ENCODE measurements at places on chromosomes 4 and X.

DNA sequence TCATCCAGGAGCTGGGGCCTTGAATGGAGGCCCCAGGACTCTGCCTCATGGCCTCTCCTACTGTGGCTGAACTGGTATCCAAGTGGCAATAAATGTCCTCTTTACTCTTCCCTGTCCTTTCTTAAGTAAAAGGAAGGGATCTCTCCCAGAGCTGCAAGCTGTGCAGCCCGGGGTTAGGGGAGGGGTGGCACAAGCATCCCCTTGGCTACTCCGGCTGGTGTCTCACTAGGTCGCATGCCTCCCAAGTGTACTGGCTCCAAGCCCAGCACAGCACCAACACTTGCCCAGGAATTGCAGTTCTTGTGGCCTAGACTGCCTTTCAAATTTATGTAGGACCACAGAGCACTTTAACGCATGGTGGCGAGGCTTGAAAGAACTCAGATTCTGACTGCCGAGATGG lies 44.7 kb upstream of the MED14 start:
- no peaks in the 10 kb centered on the region for H3K27me3 ChIP-seq
- H3K4me1 ChIP-seq, result no peaks in the 10 kb centered on the region
- no peaks in the 10 kb centered on the region for H3K36me3 ChIP-seq
- H3K27ac ChIP-seq, result no peak overlapping the region
- H3K4me3 ChIP-seq, result no peak overlapping the region
- DNase-seq, result no peak

- H3K36me3 ChIP-seq, result no peaks in the 10 kb centered on the region
- H3K4me3 ChIP-seq, result no peak overlapping the region
- H3K27me3 ChIP-seq, result no peaks in the 10 kb centered on the region
- no peak overlapping the region for H3K27ac ChIP-seq
Measured at GRCh38 chr4:47235721-47236120, 204.4 kb downstream of the GABRB1 start.

DNA sequence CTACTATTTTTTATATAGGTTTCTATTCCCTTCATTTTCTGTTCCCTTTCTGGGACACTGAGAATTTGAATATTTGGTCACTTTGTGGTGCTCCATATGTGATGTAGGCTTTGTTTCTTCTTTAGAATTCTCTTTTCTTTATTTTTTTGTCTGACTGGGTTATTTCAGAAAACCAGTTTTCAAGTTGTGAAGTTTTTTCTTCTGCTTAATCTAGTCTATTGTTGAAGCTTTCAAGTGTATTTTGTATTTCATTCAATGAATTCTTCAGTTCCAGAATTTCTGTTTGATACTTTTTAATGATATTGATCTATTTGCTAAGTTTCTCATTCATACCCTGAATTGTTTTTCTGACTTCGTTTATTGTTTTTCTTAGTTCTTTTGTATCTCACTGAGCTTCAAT lies 96.2 kb upstream of the HAND2 start:
- no peak overlapping the region for H3K27ac ChIP-seq
- no peaks in the 10 kb centered on the region for H3K36me3 ChIP-seq
- no peak for DNase-seq
- no peaks in the 10 kb centered on the region for H3K4me1 ChIP-seq
- no peaks in the 10 kb centered on the region for H3K27me3 ChIP-seq

- no peak overlapping the region for H3K4me3 ChIP-seq
- H3K27ac ChIP-seq, result no peak overlapping the region
- H3K4me1 ChIP-seq, result no peaks in the 10 kb centered on the region
- no peak for DNase-seq
Measured at GRCh38 chr4:8847764-8848163, 23.9 kb downstream of the HMX1 start.

DNA sequence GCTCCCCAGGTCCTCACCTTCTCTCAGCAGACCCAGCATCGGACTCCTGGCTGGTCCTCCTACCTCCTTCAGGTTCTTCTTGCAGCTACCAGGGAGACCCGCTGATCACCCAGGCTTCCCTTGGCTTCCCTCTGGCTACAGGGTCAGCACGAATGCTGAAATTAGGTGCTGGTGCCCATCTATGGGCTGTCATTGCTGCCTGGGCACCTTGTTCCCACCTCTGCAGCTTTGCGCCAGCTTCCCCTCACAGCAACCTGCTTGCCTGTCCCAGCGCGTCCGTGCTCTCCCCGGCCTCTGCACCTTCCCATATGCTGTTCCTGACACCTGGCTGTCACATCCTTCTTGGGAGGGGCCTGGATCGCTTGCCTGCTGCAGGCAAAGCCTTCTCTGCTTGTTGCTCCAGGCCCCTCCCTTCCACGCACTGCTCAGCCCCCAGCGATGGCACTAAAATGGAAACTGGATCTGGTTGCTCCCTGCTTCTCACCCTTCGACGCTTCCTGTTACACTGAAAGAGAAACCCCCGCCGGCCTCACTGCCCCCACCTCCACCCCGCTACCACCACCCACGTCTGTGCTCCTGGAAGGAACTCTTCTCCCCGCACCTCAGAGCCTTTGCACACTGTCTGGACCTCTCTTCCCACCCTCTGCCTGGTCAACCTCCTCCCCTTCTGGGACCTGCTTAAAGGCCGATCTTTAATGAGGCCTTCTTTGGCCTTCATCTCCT lies 22.2 kb downstream of the C4orf50 start:
- no peaks in the 10 kb centered on the region for H3K36me3 ChIP-seq
- no peak for DNase-seq
- H3K4me3 ChIP-seq, result no peak overlapping the region
- H3K27me3 ChIP-seq, result peaks cover 22% of the 10 kb centered on the region
- no peaks in the 10 kb centered on the region for H3K4me1 ChIP-seq
- H3K27ac ChIP-seq, result no peak overlapping the region

DNA sequence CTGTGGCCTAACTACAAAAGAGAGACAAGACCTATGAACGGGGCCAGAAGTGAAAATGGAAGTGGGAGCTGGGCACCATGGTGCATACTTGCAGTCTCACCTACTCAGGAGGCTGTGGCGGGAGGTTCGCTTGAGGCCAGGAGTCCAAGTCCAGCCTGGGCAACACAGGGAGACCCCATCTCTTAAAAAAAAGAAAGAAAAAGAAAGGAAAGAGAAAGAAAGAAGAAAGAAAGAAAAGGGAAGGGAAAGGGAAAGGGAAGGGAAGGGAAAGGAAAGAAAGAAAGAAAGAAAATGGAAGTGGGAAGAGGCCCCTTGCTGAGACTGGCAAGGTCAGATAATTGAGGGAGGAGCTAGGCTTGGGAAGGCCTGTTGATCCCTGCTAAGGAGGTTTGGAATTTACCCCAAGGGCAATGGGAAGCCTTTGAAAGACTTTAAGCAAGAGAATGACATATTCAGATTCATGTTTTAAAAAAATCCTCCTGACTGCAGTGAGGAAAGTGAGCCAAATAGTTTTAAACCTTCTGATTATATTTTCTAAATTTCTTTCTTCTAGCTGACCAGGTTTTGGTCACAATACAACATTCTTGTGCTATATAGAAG lies 17.7 kb upstream of the HERC5 start:
- no peak overlapping the region for H3K27ac ChIP-seq
- H3K36me3 ChIP-seq, result no peaks in the 10 kb centered on the region
- no peak overlapping the region for H3K4me3 ChIP-seq
- no peaks in the 10 kb centered on the region for H3K27me3 ChIP-seq

- no peaks in the 10 kb centered on the region for H3K36me3 ChIP-seq
- H3K27ac ChIP-seq, result no peak overlapping the region
- H3K4me3 ChIP-seq, result no peak overlapping the region
- no peaks in the 10 kb centered on the region for H3K4me1 ChIP-seq
Measured at GRCh38 chrX:10819973-10820372, 199.6 kb upstream of the MID1 start.

DNA sequence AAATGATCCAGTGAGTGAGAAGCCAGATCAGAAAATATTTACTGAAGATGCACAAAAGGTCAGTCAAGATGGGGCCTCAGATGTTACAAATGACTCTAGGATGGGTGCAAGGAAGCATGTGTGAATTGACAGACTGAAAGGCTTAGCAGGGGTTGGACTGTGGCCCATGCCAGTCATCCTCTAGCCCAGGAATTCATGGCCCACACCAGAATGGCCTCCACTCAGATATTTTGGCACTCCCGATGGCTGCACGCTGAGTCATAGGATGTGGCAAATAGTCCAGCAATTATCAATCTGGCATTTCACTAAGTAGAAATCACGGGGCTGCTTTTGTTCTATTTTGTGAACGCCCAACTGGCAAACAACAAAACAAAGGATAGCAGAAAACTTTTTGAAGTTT lies 406.5 kb downstream of the IQCM start:
- DNase-seq, result peak; percentile 88
- H3K27me3 ChIP-seq, result no peaks in the 10 kb centered on the region
- H3K27ac ChIP-seq, result no peak overlapping the region
- H3K36me3 ChIP-seq, result no peaks in the 10 kb centered on the region
- no peak overlapping the region for H3K4me3 ChIP-seq
- H3K4me1 ChIP-seq, result peaks cover 10% of the 10 kb centered on the region

GRCh38 chrX:134891652-134892051 lies 99.1 kb upstream of the SMIM10 start:
- H3K4me1 ChIP-seq, result no peaks in the 10 kb centered on the region
- H3K27ac ChIP-seq, result no peak overlapping the region
- no peaks in the 10 kb centered on the region for H3K27me3 ChIP-seq
- DNase-seq, result no peak
- H3K4me3 ChIP-seq, result no peak overlapping the region

DNA sequence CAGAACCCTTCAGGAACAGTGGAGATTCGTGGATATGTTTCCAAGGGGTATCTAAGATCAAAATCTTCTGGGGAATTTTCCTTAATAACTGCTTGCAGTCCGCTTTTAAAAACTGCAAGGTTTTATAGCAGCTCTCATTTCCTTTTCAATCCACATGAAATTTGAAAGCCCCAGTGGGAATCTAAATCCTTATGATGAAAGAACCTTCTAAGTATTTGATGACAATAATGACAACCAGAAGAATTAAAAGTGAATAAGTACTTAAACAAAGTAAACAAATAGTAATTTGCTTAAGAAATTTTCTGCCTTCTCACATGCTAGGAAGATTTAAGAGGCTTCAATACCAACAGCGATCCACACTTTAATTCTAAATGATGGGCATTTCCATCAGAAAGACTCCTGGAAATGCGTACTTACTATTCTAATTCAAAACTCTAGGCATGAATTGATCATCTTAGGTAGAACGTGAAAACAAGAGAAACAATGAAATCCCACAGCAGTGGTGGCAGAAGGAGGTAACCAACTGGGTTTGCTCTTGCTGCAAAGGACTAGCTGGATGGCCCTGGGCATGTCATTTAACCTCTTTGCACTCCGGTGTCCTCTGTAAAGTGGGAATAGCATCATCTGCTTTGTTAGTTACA lies 37.6 kb upstream of the S100G start:
- no peaks in the 10 kb centered on the region for H3K36me3 ChIP-seq
- H3K27ac ChIP-seq, result no peak overlapping the region
- H3K27me3 ChIP-seq, result peaks cover 3% of the 10 kb centered on the region
- no peak overlapping the region for H3K4me3 ChIP-seq

- H3K27ac ChIP-seq, result peak overlapping the region; percentile 91
- H3K27me3 ChIP-seq, result no peaks in the 10 kb centered on the region
- H3K4me3 ChIP-seq, result peak overlapping the region; percentile 91
- peaks cover 17% of the 10 kb centered on the region for H3K36me3 ChIP-seq
- peaks cover 5% of the 10 kb centered on the region for H3K4me1 ChIP-seq
Measured at GRCh38 chr4:336099-336892, 1.3 kb upstream of the ZNF141 start.

DNA sequence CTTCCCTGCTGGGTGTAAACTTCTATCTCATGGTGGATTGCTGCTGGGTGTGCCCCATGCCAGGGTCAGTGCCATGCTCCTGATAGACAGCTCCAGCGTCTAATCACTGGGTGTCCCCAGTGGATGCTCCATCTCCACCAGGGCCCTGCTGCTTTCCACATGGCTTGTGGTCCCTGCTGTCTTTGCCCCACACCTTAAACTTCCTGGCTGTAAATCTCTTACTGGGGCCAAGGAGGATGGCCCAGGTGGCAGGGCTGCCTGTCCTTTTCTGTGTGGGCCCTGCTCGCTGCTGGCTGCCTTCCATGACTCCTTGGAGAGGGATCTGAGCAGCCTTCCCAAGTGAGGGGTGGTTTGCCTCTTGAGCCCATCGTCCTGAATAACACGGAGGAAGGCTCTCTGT lies 51.8 kb downstream of the RGS12 start:
- H3K36me3 ChIP-seq, result peaks cover 5% of the 10 kb centered on the region
- no peak overlapping the region for H3K27ac ChIP-seq
- H3K4me3 ChIP-seq, result no peak overlapping the region
- no peak for DNase-seq

DNA sequence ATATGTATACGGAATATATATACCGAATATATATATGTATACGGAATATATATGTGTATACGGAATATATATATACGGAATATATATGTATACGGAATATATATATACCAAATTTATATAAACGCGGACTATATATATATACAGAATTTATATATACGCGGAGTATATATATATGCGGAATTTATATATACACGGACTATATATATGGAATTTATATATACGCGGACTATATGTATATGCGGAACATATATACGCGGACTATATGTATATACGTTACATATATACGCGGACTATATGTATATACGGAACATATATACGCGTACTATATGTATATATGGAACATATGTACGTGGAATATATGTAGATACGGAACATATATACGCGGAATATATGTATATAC lies 78.6 kb downstream of the ARHGAP36 start:
- no peaks in the 10 kb centered on the region for H3K36me3 ChIP-seq
- no peaks in the 10 kb centered on the region for H3K4me1 ChIP-seq
- no peak overlapping the region for H3K27ac ChIP-seq
- no peak overlapping the region for H3K4me3 ChIP-seq

- H3K36me3 ChIP-seq, result no peaks in the 10 kb centered on the region
- H3K4me1 ChIP-seq, result no peaks in the 10 kb centered on the region
- H3K4me3 ChIP-seq, result no peak overlapping the region
- H3K27me3 ChIP-seq, result no peaks in the 10 kb centered on the region
Measured at GRCh38 chr4:36286481-36286871, 5.1 kb downstream of the DTHD1 start.

DNA sequence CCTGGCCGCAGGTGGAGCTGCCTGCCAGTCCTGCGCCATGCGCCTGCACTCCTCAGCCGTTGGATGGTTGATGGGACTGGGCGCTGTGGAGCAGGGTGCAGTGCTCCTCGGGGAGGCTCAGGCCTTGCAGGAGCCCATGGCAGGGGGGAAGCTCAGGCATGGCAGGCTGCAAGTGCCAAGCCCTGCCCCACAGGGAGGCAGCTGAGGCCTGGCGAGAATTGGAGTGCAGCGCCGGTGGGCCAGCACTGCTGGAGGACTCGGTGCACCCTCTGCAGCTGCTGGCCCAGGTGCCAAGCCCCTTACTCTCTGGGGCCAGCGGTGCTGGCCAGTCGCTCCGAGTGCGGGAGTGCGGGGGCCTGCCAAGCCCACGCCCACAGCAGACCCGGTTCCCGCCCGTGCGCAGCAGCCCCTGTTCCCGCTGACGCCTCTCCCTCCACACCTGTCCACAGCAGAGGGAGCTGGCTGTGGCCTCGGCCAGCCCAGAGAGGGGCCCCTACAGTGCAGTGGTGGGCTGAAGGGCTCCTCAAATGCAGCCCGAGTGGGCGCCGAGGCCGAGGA lies 275.9 kb upstream of the FRG1 start:
- H3K36me3 ChIP-seq, result no peaks in the 10 kb centered on the region
- H3K27ac ChIP-seq, result no peak overlapping the region
- DNase-seq, result no peak
- H3K27me3 ChIP-seq, result no peaks in the 10 kb centered on the region
- no peak overlapping the region for H3K4me3 ChIP-seq
